ENCODE measurements at places on chromosomes 13 and 19.

- no peak for DNase-seq
Measured at GRCh38 chr13:113540523-113540922, 44.0 kb upstream of the TFDP1 start.

DNA sequence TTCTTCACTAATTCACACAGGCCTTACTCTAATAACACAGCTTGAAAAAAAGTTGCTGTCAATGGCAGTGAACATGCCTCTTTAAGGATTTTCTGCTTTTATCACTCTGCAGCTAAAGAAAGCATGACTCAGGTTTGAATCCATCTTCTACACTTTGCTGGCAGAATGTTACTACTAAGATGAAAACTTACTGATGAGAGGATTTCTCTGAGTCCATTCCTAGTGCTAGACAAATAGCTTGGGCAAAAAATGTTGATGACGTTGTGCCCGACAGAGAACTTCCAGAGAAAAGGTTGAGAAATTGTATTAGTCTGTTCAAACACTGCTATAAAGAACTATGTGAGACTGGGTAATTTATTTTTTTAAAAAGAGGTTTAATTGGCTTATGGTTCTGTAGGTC lies 572.0 kb downstream of the IRS2 start:
- DNase-seq = no peak

DNA sequence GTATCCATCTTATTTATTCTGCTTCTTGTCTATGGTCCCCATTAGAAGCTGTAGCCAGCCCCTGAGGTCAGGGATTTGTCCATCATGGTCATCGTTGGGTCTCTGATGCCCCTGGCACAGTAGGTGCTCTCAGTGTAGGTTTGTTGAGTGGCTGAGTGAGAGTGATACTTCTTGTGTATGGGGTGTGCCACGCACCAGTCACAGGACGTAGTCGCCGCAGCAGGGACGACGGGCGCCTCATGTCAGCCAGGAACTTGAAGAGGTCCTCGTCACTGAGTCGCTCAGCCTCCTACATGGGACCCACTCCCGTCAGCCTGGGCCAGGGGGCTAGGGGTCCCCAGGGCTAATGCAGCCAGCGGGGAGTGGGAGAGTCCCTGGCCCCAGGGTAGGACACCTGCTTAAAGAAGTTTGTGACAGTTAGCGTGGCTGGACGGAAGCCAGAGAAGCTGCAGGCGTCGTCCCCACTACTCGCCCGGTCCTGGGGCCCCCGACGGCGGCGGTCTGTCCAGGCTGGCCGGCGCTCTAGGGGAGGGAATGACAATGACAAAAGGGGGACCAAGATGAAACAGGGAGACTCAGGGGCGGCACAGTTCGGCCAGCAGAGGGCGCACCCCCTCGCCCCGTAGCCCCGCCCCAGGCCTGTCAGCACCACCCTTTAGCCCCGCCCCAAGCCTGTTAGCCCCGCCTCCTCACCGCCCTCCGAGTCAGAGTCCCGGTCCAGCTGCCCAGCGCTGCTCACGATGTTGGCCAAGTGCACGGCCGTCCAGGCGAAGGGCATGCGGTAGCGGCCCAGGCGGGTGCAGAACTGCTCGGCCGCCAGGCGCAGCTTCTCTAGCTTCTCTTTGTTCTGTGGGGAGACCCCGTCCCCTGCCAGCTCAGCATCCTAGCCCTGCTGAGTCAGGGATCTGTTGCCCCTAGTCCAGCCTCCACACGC lies 3.7 kb downstream of the ANGPTL8 start:
- peak; percentile 98 for DNase-seq

- no peak for DNase-seq
Measured at GRCh38 chr13:27194895-27195764, 23.5 kb upstream of the USP12 start.

- DNase-seq = no peak
Measured at GRCh38 chr13:42152495-42152894, 104.0 kb downstream of the DGKH start.

GRCh38 chr19:32372726-32373517 lies 27.5 kb downstream of the ZNF507 start:
- DNase-seq = no peak

- peak; percentile 51 for DNase-seq
Measured at GRCh38 chr19:13623716-13624710, 117.7 kb upstream of the CACNA1A start.

- DNase-seq = no peak
Measured at GRCh38 chr13:77389625-77390000, 62.7 kb upstream of the MYCBP2 start.

GRCh38 chr19:55504252-55504603 lies 16.0 kb downstream of the SSC5D start:
- no peak for DNase-seq

DNA sequence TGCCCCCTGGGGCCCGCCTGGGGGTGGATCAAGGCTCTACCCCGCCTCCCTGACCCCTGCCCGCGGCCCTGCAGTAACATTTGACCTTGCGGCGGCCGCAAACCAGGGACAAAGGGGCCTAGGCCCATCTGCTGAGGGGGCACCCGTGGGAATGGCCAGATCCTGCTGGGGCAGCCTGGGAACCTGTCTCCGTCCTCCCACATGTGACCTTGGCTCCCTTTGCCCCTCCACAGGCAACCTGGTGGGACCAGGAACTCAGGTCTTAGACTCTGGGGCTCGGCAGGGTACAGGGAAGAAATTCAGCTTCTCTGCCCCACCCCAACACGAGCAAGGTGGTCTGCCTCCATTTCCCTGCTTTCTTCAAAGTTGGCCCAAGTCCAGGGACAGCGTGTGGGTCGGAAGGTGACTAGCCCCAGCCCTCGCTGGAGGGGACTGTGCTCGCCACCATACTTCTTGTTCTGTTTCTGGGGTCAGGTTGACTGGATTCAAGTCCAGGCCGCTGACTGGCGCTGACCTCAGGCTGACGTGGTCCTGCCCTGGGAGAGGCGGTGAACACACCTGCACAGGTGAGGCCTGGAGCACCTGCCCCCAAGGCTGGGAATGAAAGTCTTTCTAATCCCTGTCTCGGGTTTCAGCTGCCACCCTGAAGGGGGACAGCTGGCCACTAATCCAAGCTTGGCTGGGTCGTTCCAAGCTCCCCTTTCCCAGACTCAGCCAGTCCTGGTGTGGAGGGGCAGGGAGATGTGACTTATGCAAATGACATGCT lies 2.5 kb upstream of the NR2F6 start:
- no peak for DNase-seq

- DNase-seq = peak; percentile 55
Measured at GRCh38 chr19:46374536-46375475, 27.9 kb downstream of the PPP5C start.

DNA sequence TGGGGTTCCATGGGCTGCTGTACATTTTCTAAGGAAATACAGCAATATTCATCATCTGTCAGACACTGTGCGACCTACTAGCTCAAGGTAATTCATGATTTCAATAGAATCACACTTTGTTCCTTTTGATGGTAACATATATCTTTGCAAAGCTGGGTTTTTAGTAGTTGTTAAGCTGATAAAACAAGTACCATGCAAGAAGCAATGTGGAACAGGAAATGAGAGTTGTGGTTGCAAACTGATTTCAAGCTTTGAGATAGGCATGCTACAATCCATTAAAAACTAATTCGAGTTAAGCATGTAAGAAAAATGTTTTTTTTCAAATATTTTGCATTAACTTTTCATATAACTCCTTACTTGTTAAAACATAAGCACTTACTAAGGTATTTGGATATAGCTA lies 6.8 kb upstream of the MBNL2 start:
- no peak for DNase-seq

- no peak for DNase-seq
Measured at GRCh38 chr19:7506385-7507328, 9.2 kb upstream of the ZNF358 start.

DNA sequence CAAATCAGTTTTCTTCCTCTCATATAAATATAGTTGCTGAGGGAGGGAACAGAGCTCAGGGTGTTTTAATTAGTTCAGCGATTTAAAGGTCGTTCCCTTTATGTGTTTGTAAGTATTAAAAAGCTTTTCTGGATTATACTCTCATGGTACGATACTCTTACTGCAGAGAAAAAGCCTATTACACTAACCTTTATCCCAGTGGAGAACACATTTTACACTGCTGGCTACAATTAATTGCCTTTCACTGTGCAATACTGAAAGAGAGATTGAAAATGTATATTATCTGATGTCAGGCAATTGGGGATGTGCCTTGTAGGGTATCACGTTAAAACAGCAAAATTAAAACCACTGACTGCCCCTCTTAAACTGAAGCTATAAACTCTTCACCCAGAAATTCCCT lies 526.9 kb upstream of the SGCG start:
- no peak for DNase-seq

GRCh38 chr13:44692173-44692713 lies 116.1 kb upstream of the TSC22D1 start:
- DNase-seq = no peak

DNA sequence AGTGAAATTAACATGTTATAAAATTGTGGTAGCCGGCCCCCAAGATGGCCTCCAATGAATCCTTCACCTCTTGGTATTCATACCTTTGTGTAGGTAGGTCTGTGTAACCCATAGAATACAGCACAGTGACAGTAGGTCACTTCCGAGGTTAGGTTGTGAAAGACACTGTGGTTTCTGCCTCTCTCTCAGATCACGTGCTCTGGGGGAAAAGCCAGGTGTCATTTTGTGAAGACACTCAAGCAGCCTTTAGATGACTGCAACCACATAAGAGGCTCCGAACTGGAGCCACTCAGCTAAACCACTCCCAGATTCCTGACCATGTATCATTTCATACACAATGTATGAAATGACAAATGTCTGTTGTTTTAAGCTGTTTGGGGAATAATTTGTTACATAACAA lies 9.8 kb upstream of the USPL1 start:
- no peak for DNase-seq

DNA sequence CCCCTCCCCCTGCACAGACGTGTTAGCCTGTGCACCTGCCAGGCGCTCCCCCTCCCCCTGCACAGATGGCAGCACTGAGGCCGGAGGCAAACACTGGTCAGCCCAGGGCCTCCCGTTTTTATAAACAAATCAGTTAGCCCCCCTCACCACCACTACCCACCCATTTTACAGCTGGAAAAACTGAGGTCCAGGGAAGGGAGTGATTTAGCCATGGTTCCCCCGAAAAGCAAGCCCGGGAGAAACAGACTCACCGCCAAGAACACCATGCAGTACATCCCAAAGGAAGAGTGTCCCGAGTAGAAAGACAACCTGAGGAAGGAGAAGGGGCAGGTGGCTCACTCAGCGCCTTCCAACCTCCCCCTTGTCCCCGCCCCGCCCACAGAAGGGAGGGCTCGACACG lies 8.7 kb downstream of the PLPP2 start:
- DNase-seq = no peak
